ENCODE measurements at places on chromosomes 16 and 17.
A peak's percentile ranks its signal among the peaks of the same experiment; 100 is the strongest.

- no peak for DNase-seq
These were observed 99.7 kb downstream of the CDH8 start for GRCh38 chr16:61936522-61936921.

- DNase-seq = no peak
These were observed 10.3 kb downstream of the HSPB9 start for GRCh38 chr17:42132941-42133340.

GRCh38 chr16:80347900-80348299, 192.9 kb upstream of the DYNLRB2 start:
- no peak for DNase-seq

DNA sequence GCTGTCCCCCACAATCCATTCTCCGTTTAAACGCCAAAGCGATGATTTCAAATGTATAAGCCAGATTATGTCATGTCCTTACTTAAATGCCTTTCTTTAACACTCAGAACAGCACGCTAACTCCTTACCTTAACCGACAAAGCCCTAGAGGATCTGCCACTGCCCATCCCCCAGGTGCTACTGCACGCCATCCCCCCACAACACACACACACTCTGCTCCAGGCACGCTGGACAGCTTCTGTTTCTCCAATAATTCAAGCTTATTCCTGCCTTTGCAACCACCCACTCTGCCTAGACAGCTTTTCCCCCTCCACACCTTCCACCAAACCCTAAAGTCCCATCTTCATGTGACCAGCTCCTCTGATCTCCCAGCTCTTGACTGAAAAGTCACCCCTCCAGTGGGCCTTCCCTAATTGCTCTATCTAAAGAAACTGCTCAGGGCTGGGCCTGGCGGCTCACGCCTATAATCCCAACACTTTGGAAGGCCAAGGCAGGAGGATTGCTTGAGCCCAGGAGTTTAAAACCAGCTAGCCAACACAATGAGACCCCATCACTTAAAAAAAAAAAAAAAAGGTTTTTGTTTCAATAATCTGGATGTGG, 38.9 kb upstream of the RPL38 start:
- DNase-seq = no peak

DNA sequence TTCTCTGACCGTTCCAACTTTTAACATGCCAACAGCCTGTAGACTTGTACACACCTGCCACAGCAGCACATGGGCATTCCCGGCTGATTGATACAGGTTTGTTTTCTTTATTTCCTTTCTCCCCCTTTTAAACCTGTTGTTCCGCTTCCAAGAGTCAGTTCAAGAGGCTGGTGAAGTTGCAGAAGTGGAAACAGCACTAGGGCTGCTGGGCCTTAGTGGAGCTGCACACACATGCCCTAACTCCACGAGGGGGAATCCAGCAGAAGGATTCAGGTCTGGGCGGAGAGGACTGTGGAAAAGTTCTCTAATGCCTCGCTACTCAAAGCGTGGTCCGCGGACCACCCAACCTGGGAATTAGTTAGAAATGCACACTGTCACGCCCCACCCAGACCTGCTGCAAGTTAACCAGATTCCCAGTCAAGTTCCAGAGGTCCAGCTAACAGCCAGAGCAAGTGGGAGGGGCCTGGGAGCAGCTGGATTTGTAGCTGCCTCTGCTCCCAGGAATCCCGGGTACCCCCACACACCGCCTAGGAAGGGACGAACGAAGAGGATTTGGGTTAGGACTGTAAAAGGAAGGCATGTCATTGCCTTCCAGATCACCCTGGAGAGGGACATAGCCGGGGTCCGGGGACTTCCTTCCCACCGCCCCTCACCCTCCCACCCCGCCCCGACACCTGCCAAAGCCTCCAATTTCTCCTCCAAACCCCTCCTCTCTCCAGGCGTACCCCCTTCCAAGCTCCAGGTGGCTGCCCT, 542 bp downstream of the SLC39A11 start:
- DNase-seq = no peak

DNA sequence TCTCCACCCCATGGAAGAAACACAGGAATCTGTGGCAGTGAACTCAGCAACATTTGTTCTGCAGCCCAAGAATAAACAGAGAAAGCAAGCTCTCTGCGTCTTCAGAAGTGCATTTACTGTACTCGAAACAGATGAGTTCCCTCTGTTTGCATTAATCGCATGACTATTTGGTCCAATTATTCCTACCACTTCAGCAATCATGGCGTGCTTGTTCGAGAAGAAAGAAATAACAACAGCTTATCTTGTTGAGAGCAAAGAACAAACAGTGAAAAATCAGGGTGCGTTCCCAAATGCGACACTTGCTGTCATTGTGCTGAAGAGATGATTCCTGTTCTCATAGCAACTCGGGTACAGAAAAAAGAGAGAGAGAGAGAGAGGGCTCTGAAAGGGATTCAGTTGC, 445.3 kb upstream of the MAF start:
- peak; percentile 15 for DNase-seq

DNA sequence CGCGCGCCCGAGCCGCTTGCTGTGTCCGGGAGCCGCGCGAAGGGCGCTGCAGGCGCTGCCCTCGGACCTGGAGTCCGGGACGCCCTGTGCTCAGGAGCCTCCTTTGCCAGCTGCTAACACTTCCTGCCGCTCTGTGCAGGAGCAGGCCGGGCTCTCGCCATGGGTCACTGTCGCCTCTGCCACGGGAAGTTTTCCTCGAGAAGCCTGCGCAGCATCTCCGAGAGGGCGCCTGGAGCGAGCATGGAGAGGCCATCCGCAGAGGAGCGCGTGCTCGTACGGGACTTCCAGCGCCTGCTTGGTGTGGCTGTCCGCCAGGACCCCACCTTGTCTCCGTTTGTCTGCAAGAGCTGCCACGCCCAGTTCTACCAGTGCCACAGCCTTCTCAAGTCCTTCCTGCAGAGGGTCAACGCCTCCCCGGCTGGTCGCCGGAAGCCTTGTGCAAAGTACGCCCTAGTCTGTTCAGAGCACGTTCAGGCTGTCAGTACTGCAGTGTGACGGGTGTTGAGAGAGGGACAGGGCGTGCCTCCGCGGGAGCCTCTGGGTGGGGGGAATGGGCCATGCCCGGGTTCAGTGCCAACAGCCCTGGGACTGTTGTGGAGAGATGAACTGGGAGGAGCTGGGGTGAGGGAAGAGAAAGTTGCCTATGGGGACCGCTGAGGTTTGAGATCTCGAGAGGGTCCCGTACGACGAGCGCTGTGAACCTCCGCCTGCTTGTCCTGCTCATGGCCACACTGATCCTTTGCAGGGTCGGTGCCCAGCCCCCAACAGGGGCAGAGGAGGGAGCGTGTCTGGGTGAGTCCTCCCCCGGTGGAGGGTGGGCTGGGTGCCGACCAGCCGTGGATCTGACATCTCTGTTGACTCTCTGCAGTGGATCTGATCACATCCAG, 1.3 kb downstream of the ZNF276 start:
- DNase-seq = no peak
